ENCODE measurements at places on chromosomes 11 and 22. TPM values are rescaled to one million over a fixed set of nuclear protein-coding genes. Genes with fewer than 3 reads are reported as not detected.

DNA sequence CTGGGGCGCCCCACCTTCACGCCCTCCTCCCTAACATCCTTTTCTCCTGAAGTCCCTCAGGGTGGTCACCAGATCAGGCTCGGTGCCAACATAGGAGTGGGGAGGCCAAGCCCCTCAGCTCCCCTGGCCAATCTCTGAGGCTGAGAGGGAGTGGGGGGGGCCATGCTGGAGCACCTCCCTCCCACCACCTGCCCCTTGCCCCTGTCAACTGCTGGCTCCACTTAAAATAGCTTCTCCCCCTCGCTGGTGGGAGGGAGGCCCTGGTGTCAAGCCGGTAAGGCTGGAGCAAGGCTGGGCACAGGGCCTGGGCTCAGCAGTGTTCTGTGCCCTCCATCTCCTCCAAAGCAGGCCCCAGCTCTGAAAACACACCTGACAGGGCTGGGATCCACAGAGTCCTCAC lies 4.9 kb downstream of the PLXNB2 start:
- H3K36me3 ChIP-seq, result no peaks in the 10 kb centered on the region
- peaks cover 61% of the 10 kb centered on the region for H3K4me1 ChIP-seq
- DNase-seq, result no peak
- H3K27me3 ChIP-seq, result no peaks in the 10 kb centered on the region
- peak overlapping the region; percentile 96 for H3K4me3 ChIP-seq

Gene APOA5
- total RNA-seq, result not detected

Gene CFAP300
- total RNA-seq, result 3.3 TPM

Gene FOSL1
- total RNA-seq, result 25.6 TPM

- H3K4me3 ChIP-seq, result no peak overlapping the region
- no peak overlapping the region for H3K27ac ChIP-seq
- H3K27me3 ChIP-seq, result no peaks in the 10 kb centered on the region
- H3K36me3 ChIP-seq, result no peaks in the 10 kb centered on the region
- DNase-seq, result no peak
These were observed 20.1 kb downstream of the TMPRSS13 start for GRCh38 chr11:117908959-117909610.

GRCh38 chr22:33605221-33605620 lies 315.1 kb downstream of the LARGE1 start:
- no peak for DNase-seq
- no peaks in the 10 kb centered on the region for H3K36me3 ChIP-seq
- H3K4me3 ChIP-seq, result no peak overlapping the region

- H3K27ac ChIP-seq, result peak overlapping the region; percentile 32
- H3K4me3 ChIP-seq, result no peak overlapping the region
- no peaks in the 10 kb centered on the region for H3K4me1 ChIP-seq
- no peaks in the 10 kb centered on the region for H3K36me3 ChIP-seq
These were observed 81.1 kb downstream of the LRRC32 start for GRCh38 chr11:76589477-76589876.

DNA sequence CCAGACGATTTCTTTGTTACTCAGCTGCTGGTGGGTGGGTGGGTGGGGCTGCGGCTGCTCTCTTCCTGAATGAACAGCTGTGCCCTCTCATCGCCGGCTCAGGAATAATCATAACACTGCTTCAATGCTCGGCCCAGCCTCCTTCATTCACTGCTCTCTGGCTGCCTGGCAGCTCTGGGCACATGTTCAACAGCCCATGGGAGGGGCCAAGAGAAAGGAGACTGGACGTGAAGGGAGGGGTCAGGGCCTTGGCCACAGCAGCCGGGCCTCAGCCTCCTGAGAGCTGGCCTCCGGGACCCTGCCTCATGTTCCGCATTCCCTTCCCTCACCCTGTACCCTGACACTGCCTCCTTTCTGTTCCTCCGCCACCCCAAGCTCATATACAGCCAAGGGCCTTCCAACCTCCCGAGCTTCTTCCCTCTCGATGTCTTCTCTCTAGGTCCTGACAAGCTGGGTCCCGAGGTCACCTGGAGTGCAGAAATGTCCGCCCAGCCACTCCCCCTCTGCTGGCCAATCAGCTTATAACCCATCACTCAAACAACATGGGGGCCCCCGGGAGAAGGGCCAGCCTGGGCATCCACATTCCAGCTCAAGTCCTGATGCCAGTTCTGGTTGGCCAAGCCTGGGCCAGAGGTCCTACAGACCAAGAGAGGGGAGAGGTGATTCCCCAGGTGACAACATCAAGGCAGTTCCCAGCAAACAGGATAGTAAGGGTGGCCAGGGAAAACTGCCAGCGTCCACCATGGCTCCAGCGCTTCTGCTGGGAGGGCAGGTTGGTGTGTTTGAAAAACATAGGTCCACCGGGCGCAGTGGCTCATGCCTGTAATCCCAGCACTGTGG lies 3.2 kb upstream of the CSDC2 start:
- H3K27me3 ChIP-seq, result no peaks in the 10 kb centered on the region
- peak overlapping the region; percentile 27 for H3K4me3 ChIP-seq
- peak overlapping the region; percentile 98 for H3K27ac ChIP-seq
- peak; percentile 80 for DNase-seq
- H3K4me1 ChIP-seq, result peaks cover 12% of the 10 kb centered on the region

DNA sequence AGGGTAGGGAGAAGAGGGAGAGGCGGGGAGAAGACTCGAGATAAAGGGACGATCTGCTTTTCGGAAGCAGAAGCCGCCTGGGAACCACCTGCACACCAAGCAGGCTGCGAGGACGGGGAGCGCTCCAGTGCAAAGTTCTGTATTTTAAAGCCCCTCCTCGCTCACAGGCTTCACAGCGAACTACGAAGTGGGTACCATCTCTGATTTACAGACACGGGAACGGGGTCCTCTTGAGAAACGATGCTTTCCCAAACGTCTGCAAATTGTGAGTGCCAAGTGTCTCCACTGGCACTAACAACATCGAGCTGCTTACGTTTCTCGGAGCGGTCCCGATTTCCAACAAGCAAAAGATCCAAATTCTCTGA lies 700 bp upstream of the STX3 start:
- H3K27me3 ChIP-seq, result no peaks in the 10 kb centered on the region
- H3K27ac ChIP-seq, result peak overlapping the region; percentile 96
- H3K36me3 ChIP-seq, result no peaks in the 10 kb centered on the region
- peaks cover 13% of the 10 kb centered on the region for H3K4me1 ChIP-seq
- H3K4me3 ChIP-seq, result peak overlapping the region; percentile 99
- no peak for DNase-seq

DNA sequence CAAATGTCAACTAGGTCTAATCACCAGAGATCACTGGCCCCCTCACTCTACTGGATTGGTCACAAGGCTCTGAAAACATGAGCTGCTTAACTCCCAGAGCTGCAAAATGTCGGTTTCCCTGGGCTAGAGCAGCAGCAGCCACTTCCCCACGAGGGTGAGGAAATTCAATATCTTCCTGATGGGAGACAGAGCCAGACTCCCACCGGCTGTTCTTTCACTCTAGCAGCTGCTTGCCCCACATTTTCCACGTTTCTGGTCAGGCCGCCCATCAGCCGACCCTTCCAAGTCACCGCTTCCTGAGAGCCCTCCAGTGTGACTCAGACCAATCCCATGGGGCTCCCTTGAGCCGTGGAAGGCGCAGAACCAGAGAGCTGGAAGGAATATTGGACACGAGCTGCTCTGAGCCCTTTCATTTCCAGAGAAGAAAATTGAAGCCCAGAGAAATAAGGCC lies 227.0 kb downstream of the ADAMTS15 start:
- peak overlapping the region; percentile 59 for H3K4me3 ChIP-seq
- peaks cover 64% of the 10 kb centered on the region for H3K4me1 ChIP-seq
- H3K36me3 ChIP-seq, result no peaks in the 10 kb centered on the region
- peak overlapping the region; percentile 92 for H3K27ac ChIP-seq
- DNase-seq, result peak; percentile 59

DNA sequence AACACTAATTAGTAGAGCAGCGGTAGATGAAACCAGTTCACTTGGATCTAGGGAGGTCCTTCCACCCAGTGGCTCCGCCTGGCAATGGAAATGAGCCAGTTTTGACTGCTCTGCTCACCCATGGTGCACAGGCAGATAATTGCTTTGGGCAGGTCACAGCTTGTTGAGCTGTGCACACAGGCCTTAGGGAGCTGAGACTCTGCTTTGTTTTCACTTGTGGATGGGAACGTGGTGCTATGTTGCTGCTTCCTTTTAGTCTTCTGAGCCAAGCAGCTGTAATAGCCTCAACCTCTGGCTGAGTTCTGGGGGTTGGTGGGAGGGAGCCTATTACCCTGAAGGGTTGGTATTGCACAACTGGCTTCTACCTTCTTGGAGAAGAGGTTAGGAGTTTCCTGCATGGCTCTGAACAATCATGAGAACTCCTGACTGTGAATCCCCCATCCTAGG lies 262.3 kb upstream of the MTNR1B start:
- H3K4me3 ChIP-seq, result no peak overlapping the region
- no peaks in the 10 kb centered on the region for H3K36me3 ChIP-seq
- DNase-seq, result no peak
- H3K4me1 ChIP-seq, result peaks cover 14% of the 10 kb centered on the region

DNA sequence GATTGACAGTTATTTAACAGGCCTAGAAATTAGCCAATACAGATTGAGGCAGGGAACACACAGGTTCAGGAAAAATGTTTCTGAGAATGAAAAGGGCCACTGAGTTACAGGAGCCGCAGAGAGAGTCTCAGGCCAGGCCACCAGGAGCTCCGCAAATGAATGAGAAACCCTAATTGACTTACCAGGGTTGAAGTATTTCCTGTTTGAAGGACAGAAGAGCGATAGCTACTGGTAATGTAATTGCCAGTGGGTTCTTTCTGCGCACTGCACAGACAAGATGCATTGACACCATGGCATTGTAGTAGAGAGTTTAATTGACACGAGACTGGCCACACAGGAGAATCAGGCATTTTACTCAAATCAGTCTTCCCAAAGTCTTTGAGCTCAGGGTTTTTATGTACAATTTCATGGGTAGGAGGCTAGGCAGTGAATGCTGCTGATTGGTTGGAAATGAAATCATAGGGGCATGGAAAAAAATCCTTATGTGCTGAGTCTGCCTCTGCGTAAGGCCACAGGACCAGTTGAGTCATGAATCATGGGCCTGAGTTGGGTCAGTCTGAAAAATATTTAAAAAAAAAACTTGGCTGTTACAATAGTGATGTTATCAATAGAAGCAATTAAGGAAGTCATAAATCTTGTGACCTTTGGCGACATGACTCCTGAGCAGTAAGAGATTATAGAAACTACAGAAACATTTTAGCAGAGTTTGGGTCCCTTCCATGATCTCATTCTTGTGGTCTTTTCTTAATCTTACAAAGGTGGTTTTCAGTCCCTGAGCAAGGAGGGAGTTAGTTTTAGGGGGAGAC lies 203.8 kb downstream of the CASP12 start:
- H3K27ac ChIP-seq, result no peak overlapping the region
- no peak overlapping the region for H3K4me3 ChIP-seq
- H3K27me3 ChIP-seq, result no peaks in the 10 kb centered on the region

DNA sequence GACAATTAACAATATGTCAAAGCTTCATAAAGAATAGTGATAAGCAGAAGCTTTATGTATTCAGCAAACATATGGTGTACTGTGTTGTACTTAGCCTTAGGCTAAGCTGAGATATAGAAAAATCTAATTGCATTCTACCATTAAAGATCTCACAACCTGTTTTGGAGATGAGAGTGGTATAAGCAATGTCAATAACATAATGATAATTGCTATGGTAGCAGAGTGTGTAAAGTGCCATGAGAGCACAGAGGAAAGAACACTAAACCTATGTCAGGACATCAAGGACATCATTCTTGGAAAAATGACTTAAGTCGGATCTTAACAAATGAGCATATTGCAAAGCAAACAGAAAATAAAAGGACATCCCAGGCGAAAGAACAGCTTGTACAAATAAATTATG lies 28.6 kb upstream of the ANGPTL5 start:
- H3K4me3 ChIP-seq, result no peak overlapping the region
- DNase-seq, result no peak
- no peaks in the 10 kb centered on the region for H3K27me3 ChIP-seq
- no peak overlapping the region for H3K27ac ChIP-seq
- H3K36me3 ChIP-seq, result no peaks in the 10 kb centered on the region

DNA sequence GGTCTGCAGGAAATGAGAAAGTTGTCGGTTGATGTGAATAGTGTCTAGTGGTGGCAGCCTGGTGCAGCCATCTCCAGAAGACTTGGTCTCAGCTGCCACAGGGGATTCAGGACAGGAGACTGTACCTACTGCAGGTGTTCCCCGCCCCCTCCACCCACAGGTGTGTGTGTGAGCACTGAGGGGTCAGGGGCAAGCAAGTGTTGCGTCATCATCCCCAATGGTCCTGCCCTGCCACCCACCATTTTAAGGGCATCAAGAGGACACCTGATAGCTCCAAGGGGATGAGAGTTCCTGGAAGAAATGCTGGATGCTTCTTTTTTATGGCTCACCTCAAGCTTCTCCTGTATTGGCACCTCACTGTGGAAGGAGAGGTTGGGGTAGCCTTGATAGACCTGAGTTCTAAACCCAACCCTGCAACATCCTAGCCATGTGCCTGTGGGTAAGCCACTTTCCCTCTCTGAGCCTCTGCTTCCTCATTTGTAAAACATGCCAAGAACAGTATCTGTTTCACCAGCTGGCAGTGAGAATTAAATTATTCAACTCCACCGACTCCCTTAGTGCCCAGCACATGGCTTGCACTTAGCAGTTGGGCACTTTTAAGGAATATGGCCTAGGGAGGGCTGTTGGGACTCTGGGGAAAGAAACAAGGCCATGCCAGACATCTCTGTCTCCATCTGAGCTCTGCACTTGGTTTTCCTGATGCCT lies 6.1 kb downstream of the C11orf91 start:
- H3K4me1 ChIP-seq, result peaks cover 55% of the 10 kb centered on the region
- no peak for DNase-seq
- H3K36me3 ChIP-seq, result no peaks in the 10 kb centered on the region
- H3K4me3 ChIP-seq, result no peak overlapping the region
- H3K27me3 ChIP-seq, result no peaks in the 10 kb centered on the region
- H3K27ac ChIP-seq, result no peak overlapping the region

- H3K36me3 ChIP-seq, result no peaks in the 10 kb centered on the region
- DNase-seq, result no peak
These were observed 98.8 kb downstream of the MSANTD4 start for GRCh38 chr11:105923252-105923651.

Gene CRYAB
- 387 TPM for total RNA-seq

GRCh38 chr11:628056-628455 lies 1.1 kb upstream of the SCT start:
- H3K4me1 ChIP-seq, result no peaks in the 10 kb centered on the region
- no peak overlapping the region for H3K4me3 ChIP-seq
- H3K36me3 ChIP-seq, result no peaks in the 10 kb centered on the region
- DNase-seq, result no peak

GRCh38 chr22:19514831-19515565 lies 9.2 kb downstream of the CLDN5 start:
- H3K27me3 ChIP-seq, result no peaks in the 10 kb centered on the region
- no peak for DNase-seq
- H3K4me3 ChIP-seq, result no peak overlapping the region
- H3K36me3 ChIP-seq, result no peaks in the 10 kb centered on the region
- H3K4me1 ChIP-seq, result no peaks in the 10 kb centered on the region

Gene ABTB2
- total RNA-seq, result 31.0 TPM

Gene CBLIF
- total RNA-seq, result 1.8 TPM

GRCh38 chr11:17150521-17150920 lies 57.3 kb downstream of the PIK3C2A start:
- peaks cover 23% of the 10 kb centered on the region for H3K4me1 ChIP-seq
- H3K36me3 ChIP-seq, result peaks cover 2% of the 10 kb centered on the region
- peak overlapping the region; percentile 50 for H3K27ac ChIP-seq
- DNase-seq, result no peak
- no peak overlapping the region for H3K4me3 ChIP-seq

Data from thoracic aorta (tissue), 2 donors.